T-helper 1 cell treated with Interleukin-12 subunit alpha and Interleukin-12 subunit beta and Interleukin-4 antibody, amounts not matched to agents 30 ng/mL and 1 ng/mL, for 36 hours (primary cell): ENCODE measurements at places on chromosomes 1 and 21. TPM values are rescaled to one million over a fixed set of nuclear protein-coding genes. Genes with fewer than 3 reads are reported as not detected.

KCNE2 gene
- not detected in 2 replicates for total RNA-seq

OR2T35 gene
- total RNA-seq, result not detected in 2 replicates

MAP3K21 gene
- 0.91 and 0.93 TPM in 2 replicates for total RNA-seq

AMY2B gene
- total RNA-seq, result 6.5 and 7.1 TPM in 2 replicates

CNN3 gene
- 2.8 and 3.1 TPM in 2 replicates for total RNA-seq

SLC9C2 gene
- total RNA-seq, result not detected in 2 replicates

C2CD4D gene
- 0.66 and 0.83 TPM in 2 replicates for total RNA-seq

ALDH9A1 gene
- 43.7 and 43.8 TPM in 2 replicates for total RNA-seq

OLFML3 gene
- total RNA-seq, result 0.27 TPM in 2 replicates

PKN2 gene
- 29.0 and 32.6 TPM in 2 replicates for total RNA-seq

ZNF697 gene
- total RNA-seq, result 0.69 and 0.73 TPM in 2 replicates

UBE2U gene
- total RNA-seq, result not detected in 2 replicates

LIN28A gene
- total RNA-seq, result not detected in 2 replicates

FAM72C gene
- total RNA-seq, result 10.2 and 11.0 TPM in 2 replicates

BATF3 gene
- total RNA-seq, result 65.8 and 75.3 TPM in 2 replicates

CLDN19 gene
- total RNA-seq, result not detected in 2 replicates

ALDH4A1 gene
- 3.2 and 3.6 TPM in 2 replicates for total RNA-seq

KIF26B gene
- not detected in 2 replicates for total RNA-seq

NOC2L gene
- total RNA-seq, result 90.0 and 93.1 TPM in 2 replicates

RGS8 gene
- total RNA-seq, result 0.17 TPM in 1 of 2 replicates, not detected in the other

CCDC185 gene
- not detected in 2 replicates for total RNA-seq

KMO gene
- not detected in 2 replicates for total RNA-seq

FCER1G gene
- 1.7 and 2.9 TPM in 2 replicates for total RNA-seq

CLIC6 gene
- total RNA-seq, result 0.05 TPM in 1 of 2 replicates, not detected in the other

CLCNKB gene
- total RNA-seq, result not detected in 2 replicates

CLEC20A gene
- total RNA-seq, result not detected in 2 replicates

PCSK9 gene
- total RNA-seq, result not detected in 2 replicates

DOCK7 gene
- total RNA-seq, result 5.1 and 6.0 TPM in 2 replicates

CFHR1 gene
- total RNA-seq, result not detected in 2 replicates

TNFAIP8L2 gene
- total RNA-seq, result 34.5 and 37.2 TPM in 2 replicates

KRTAP12-3 gene
- not detected in 2 replicates for total RNA-seq

RNU1-1 gene
- total RNA-seq, result 2,156 and 2,251 TPM in 2 replicates

MRPL20 gene
- total RNA-seq, result 138 and 139 TPM in 2 replicates

LSM10 gene
- 48.3 and 48.6 TPM in 2 replicates for total RNA-seq

CNST gene
- total RNA-seq, result 32.5 and 33.7 TPM in 2 replicates

CYP2J2 gene
- 1.5 and 1.8 TPM in 2 replicates for total RNA-seq

LHX8 gene
- not detected in 2 replicates for total RNA-seq

SPRR5 gene
- not detected in 2 replicates for total RNA-seq

KRTAP19-1 gene
- not detected in 2 replicates for total RNA-seq

ILF2 gene
- total RNA-seq, result 184 and 186 TPM in 2 replicates
